ENCODE measurements at places on chromosomes 5 and 9.

DNA sequence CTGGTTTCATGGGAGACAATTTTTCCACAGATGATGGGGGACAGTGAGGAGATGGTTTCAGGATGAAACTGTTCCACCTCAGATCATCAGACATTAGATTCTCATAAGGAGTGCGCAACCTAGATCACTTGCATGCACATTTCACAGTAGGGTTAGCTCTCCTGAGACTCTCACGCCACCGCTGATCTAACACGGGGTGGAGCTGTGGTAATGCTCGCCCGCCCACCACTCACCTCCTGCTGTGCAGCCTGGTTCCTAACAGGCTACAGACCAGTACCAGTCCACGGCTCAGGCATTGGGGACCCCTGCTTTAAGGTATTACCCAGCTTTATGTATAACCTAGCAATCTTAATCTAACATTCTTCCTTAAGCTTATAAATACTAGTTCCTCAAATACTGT lies 35.6 kb downstream of the TTC39B start:
- no peak for DNase-seq

DNA sequence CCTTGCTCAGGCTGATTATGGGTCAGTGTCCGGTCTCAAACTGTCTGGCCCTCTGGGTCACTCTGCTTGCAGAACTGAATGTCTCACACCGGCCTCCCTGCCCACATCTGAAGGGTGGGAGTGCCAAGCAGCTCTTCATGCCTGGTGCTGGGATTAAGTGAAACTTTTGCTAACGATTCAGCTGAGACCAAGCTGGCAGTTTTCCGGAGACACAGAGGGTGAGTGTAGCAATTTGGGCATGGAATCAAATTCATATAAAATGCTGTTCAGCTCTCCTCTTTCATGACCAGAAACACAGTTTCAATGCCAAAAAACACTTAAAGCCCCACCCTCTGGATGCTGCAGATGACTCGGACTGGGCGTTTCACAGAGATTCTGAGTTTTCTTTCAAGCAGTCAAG lies 207.5 kb downstream of the NXNL2 start:
- no peak for DNase-seq

GRCh38 chr5:115977096-115977495 lies 14.8 kb downstream of the LVRN start:
- DNase-seq, result no peak

DNA sequence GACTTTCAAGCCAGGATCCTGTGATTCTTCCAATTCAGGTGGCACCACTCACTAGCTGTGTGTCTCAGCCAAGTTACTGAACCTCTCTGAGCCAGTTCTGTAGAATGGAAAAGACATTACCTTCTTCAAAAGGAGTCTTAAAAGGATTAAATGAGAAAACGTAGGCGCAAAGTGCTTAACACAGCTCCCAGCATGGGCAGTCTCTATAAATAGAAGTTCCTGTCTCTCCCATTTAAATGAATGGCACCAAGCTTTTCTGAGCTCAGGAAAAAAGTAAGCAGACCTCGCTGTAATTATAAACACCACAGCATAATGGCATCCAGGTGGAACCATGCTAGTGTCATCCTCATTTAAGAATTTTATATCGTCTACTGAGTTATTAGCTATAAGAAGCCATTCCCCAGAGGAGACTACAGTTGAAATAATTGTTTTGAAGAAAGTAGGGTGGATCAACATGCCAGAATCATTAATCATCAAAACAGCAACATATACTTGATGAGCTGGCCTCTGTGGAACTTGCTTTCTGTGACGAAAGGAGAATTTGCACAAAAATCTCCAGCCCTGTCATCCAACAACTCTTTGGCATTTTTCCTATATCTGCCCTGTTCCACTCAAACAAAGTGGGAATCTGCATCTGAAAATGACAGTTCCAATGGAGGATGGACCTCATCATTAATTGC lies 188.9 kb downstream of the SPOCK1 start:
- peak; percentile 92 for DNase-seq

DNA sequence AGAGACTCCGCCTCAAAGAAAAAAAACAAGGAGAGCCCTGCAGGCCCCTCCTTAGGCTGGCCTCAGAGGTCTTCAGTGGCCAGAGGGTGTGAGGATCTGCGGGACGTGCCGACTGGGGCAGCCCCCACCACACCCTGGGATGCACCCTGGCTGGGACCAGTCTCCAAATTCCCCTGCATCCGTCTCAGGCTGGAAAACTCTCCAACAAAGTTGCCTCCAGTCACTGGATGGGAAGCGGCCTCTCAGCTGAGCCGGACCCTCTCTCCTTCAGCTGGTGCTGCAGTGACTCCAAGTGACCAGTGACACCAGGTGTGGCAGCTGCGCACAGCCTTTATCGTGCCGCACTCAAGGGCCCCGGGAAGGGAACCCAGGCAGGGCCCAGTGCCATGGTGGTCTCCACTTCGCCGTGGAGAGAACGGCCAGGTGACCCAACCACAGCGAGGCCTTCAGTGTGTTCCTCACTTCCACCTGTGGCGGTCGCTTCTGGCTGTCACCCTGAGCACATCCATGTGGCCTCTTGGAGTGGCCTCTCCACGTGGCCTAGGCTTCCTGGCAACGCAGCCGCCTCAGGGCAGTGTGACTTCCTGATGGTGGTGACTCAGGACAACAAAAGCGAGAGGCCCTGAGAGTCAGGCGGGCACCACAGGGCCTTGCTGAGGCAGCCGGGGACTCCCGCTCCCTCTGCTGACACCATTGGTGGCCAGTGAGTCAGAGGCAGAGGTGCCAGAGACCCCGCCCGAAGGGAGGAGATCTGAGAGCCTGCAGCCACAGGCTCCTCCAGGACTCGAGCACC lies 19.3 kb upstream of the CAMSAP1 start:
- DNase-seq, result peak; percentile 97

Data from HT1080 (cell line).